ENCODE measurements at places on chromosomes 6 and 20. TPM values are rescaled to one million over a fixed set of nuclear protein-coding genes. Genes with fewer than 3 reads are reported as not detected.

- peaks cover 7% of the 10 kb centered on the region for H3K4me1 ChIP-seq
- no peak overlapping the region for H3K27ac ChIP-seq
- DNase-seq: no peak
Measured at GRCh38 chr6:7594579-7595125, 4.7 kb downstream of the SNRNP48 start.

- H3K27me3 ChIP-seq: no peaks in the 10 kb centered on the region
- no peak overlapping the region for H3K4me3 ChIP-seq
- H3K27ac ChIP-seq: no peak overlapping the region
- no peak for DNase-seq
Measured at GRCh38 chr6:7523922-7524321, 17.5 kb upstream of the DSP start.

- H3K4me3 ChIP-seq: no peak overlapping the region
- H3K27ac ChIP-seq: no peak overlapping the region
- H3K4me1 ChIP-seq: no peaks in the 10 kb centered on the region
- H3K36me3 ChIP-seq: no peaks in the 10 kb centered on the region
- DNase-seq: no peak
Measured at GRCh38 chr6:154341871-154342270, 14.7 kb downstream of the IPCEF1 start.

GRCh38 chr20:32321390-32321789, 36.7 kb upstream of the ASXL1 start:
- H3K4me1 ChIP-seq: peaks cover 3% of the 10 kb centered on the region
- H3K4me3 ChIP-seq: no peak overlapping the region
- no peaks in the 10 kb centered on the region for H3K36me3 ChIP-seq
- DNase-seq: no peak
- no peaks in the 10 kb centered on the region for H3K27me3 ChIP-seq
- no peak overlapping the region for H3K27ac ChIP-seq

SLC22A1 gene
- polyA plus RNA-seq: 0.29 TPM

GRCh38 chr6:147958683-147959082, 384.0 kb upstream of the SASH1 start:
- no peaks in the 10 kb centered on the region for H3K27me3 ChIP-seq
- no peak overlapping the region for H3K27ac ChIP-seq
- H3K36me3 ChIP-seq: no peaks in the 10 kb centered on the region
- H3K4me3 ChIP-seq: no peak overlapping the region
- H3K4me1 ChIP-seq: no peaks in the 10 kb centered on the region

TGM3 gene
- polyA plus RNA-seq: 0.20 TPM

CCN6 gene
- not detected for polyA plus RNA-seq

ABCF1 gene
- polyA plus RNA-seq: 60.6 TPM

DNA sequence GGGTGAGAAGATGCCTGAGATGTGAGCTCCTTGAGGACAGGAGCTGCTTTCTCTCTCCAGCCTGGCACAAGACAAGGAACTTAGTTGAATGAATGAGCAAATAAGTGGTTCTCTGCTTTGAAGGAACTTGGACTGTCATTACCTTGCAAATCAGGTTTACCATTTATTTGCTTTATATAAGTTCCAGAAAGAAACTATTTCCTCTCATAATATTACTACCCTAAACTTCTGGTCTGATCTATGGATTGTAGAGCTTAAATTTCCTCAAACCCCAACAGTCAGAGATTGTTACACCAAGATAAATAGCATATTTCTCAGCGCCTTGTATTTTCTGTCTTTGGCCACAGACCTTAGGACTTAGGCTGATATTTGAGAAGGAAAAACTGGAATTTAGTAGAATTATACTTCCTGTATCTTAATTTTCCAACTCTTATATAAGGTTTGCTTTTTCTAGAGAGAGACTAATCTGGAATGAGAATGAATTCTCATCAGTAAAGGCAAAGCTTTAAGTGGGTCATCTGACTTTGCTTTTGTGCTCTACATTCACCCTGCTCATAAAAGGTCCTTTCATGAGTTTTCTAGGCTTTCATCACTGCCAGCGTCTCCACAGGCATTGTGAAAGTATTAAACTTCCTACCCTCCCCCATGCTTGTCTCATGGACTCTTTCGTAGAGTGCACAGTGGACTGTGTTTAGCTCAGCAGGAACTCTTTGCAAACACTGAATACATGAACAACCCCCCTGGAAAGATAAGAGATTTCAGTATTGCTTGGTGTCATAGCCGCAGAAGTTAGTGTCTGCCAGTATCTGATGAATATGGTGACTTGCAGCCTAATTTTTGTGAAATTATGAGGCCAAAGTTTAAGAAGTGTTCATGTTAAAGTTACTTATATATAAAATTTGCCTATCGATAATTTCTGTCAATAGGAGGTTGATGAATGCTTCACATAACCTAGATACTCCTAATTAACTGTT, 74.0 kb downstream of the PTPRA start:
- no peak overlapping the region for H3K4me3 ChIP-seq
- no peak for DNase-seq
- no peaks in the 10 kb centered on the region for H3K27me3 ChIP-seq
- H3K27ac ChIP-seq: no peak overlapping the region

DNA sequence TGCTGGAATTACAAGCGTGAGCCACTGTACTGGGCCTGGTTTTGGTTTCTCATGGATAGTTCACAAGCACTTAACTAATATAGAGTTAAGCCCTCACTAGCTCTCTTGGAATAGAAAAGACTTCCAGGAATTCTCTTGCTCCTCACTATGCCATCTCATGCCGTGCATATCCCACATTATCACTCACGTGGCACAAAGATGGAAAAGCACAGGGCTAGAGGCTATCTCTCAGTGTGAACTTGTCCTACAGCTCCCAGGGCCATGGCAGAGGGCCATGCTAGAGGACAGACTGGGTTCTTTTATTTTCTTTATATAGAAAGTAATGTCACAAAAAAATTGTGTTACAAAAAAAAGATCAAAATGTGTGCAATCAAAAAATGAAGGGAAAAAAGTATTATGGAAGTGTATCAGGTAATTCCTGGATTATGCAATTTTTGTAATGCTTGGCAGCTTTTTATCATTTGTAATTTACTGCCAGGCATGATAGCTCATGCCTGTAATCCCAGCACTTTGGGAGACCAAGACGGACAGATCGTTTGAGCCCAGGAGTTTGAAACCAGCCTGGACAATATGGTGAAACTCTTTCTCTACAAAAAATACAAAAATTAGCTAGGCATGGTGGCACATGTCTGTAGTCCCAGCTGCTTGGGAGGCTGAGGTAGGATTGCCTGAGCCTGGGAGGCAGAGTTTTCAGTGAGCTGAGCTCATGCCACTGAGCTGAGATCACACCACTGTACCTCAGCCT, 6.4 kb upstream of the SLC2A12 start:
- H3K27ac ChIP-seq: no peak overlapping the region
- H3K4me1 ChIP-seq: no peaks in the 10 kb centered on the region
- no peak overlapping the region for H3K4me3 ChIP-seq

REM1 gene
- 5.3 TPM for polyA plus RNA-seq

- no peaks in the 10 kb centered on the region for H3K36me3 ChIP-seq
- H3K27me3 ChIP-seq: no peaks in the 10 kb centered on the region
- no peak overlapping the region for H3K27ac ChIP-seq
- no peak for DNase-seq
Measured at GRCh38 chr6:161956082-161956481, 682.2 kb upstream of the AGPAT4 start.

- DNase-seq: no peak
- no peak overlapping the region for H3K27ac ChIP-seq
- no peak overlapping the region for H3K4me3 ChIP-seq
- no peaks in the 10 kb centered on the region for H3K36me3 ChIP-seq
- H3K27me3 ChIP-seq: no peaks in the 10 kb centered on the region
- no peaks in the 10 kb centered on the region for H3K4me1 ChIP-seq
Measured at GRCh38 chr20:47468290-47469050, 33.2 kb upstream of the NCOA3 start.

DSP gene
- polyA plus RNA-seq: 4.4 TPM

GRCh38 chr20:41373251-41373783, 6.7 kb upstream of the EMILIN3 start:
- H3K36me3 ChIP-seq: no peaks in the 10 kb centered on the region
- DNase-seq: no peak
- peaks cover 2% of the 10 kb centered on the region for H3K4me1 ChIP-seq
- no peak overlapping the region for H3K27ac ChIP-seq
- H3K27me3 ChIP-seq: no peaks in the 10 kb centered on the region
- no peak overlapping the region for H3K4me3 ChIP-seq

DNA sequence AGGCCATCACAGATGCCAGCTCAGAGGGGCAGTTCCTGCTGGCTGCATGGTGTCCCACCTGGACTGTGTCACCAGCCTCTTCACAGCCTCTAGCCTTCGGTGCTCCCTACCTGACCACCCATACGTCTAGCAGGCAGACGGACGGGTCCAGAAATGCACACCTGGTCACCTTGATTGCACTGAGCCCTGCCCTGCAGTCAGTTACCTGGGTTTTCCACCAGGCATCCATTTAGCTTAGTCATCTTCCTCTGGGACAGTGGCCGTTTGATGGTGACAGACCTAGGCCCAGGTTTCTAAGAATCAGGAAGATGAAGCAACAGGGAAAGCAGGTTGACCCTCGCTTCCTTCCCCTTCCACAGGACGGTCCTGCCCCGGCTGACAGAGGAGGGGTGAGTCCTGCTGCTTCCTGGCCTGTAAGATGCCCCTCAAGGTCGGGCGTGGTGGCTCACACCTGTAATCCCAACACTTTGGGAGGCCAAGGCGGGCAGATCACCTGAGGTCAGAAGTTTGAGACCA, 9.8 kb upstream of the BPI start:
- H3K36me3 ChIP-seq: no peaks in the 10 kb centered on the region
- H3K4me3 ChIP-seq: no peak overlapping the region
- H3K4me1 ChIP-seq: peaks cover 3% of the 10 kb centered on the region
- no peak overlapping the region for H3K27ac ChIP-seq
- no peak for DNase-seq
- H3K27me3 ChIP-seq: no peaks in the 10 kb centered on the region

DNA sequence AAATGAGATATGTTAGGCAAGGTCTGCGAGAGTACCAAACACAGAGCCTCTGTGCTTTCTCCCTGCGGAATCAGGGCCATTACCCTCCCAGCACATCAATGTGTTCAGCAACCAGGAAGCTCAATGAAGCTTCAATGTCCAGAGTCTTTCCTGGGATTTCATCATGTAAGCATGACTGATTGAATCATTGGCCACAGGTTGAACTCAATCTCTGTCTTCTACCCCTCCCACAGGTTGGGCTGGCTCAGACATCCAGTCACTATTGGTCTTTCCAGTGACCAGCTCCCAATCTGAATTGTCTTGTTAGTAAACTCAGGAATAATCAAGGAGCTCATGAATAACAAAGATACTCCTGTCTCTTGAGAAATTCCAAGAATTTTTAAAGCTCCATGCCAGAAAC, 2.7 kb upstream of the DTD1 start:
- H3K27me3 ChIP-seq: no peaks in the 10 kb centered on the region
- no peaks in the 10 kb centered on the region for H3K4me1 ChIP-seq
- H3K27ac ChIP-seq: no peak overlapping the region
- no peaks in the 10 kb centered on the region for H3K36me3 ChIP-seq
- no peak for DNase-seq

- no peak overlapping the region for H3K27ac ChIP-seq
- DNase-seq: no peak
- H3K36me3 ChIP-seq: no peaks in the 10 kb centered on the region
- peaks cover 5% of the 10 kb centered on the region for H3K4me1 ChIP-seq
- H3K4me3 ChIP-seq: no peak overlapping the region
- H3K27me3 ChIP-seq: no peaks in the 10 kb centered on the region
Measured at GRCh38 chr20:37376791-37377190, 30.9 kb downstream of the SRC start.

- no peak for DNase-seq
- H3K36me3 ChIP-seq: no peaks in the 10 kb centered on the region
- H3K4me3 ChIP-seq: no peak overlapping the region
- no peaks in the 10 kb centered on the region for H3K4me1 ChIP-seq
Measured at GRCh38 chr20:51653226-51653625, 110.7 kb upstream of the NFATC2 start.
